NCI-H1930 (cell line): ENCODE measurements at places on chromosomes 6 and 20.

DNA sequence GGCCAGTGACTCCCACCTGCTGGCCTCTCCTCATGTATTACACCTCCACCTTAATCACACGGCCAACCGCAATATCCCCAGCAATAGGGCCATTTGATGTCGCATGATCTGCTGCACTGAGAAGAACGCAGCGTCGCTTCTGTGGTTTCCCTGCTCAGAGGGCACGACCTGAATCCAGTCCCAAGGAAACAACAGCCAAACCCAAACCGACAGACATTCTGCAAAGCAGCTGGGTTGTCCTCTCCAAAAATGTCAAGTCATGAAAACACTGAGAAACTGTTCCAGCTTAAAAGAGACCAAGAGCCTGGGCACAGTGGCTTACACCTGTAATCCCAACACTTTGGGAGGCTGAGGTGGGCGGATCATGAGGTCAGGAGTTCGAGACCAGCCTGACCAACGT lies 7.5 kb upstream of the BPI start:
- DNase-seq = no peak

DNA sequence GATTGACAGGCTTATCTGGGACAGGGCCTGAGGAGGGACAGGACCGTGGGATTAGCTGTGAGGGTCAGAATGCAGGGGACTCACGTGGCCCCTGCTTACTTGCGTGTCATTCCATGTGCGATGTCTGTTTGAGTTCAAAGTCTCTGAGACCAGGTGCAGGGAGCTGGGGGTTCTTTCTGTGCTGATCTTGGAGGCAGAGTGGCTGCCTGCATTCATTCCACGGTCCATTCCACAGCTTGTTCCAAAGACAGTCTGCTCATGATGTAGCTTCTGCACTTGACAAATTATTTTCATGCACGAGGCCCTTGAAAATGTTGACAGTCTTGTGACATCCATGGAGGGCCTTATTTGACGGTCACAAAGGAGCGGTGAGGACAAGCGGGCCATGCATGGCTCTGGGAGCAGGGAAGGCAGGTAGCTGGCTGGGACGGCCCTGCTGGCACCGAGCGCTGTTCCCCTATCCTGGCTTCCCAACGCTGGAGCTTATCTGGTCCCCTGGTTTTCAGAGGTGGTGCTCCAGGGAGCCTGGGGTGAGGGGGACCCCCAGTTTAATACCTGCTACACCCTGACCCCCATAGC lies 156.3 kb upstream of the RNF24 start:
- no peak for DNase-seq

DNA sequence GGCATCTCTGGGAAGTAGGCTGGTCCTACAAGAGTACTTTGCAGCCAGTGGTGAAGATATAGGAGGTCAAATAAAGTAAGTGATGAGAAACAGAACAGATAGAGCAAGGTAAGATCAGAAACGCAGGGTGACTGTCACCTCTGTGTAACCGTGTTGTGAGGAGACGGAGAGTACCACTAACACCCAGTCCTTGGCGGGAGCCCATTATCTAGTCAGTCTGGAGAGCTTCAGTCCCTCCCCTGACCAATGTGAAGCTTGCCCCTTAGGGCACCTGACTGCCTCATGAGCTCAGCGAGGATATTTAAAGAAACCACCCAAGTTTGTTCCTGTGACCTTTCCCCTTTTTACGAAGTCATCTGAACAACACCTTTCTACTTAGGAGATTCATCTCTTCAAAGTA lies 110.0 kb downstream of the SAMD5 start:
- DNase-seq = no peak

- no peak for DNase-seq
Measured at GRCh38 chr20:47950124-47950912, 165.0 kb upstream of the SULF2 start.

DNA sequence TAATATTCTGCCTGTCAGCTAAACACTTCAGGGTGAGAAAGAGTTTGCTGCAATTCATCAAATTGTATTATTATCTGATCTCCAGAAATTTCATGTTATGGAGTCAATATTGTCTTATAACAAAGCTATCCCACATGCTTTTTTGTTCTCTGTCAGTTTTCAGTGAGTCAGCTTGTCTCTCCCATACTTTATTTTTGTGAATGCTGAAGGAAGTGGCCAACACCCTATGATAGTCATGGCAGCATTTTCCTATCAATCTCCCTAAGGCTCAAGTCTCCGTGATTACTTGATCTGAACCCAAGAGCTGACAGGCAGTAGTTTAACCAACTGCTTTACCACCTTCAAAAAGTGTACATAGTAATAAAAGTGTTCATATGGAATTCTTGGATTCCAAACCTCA lies 42.2 kb downstream of the RFPL4B start:
- DNase-seq = no peak

DNA sequence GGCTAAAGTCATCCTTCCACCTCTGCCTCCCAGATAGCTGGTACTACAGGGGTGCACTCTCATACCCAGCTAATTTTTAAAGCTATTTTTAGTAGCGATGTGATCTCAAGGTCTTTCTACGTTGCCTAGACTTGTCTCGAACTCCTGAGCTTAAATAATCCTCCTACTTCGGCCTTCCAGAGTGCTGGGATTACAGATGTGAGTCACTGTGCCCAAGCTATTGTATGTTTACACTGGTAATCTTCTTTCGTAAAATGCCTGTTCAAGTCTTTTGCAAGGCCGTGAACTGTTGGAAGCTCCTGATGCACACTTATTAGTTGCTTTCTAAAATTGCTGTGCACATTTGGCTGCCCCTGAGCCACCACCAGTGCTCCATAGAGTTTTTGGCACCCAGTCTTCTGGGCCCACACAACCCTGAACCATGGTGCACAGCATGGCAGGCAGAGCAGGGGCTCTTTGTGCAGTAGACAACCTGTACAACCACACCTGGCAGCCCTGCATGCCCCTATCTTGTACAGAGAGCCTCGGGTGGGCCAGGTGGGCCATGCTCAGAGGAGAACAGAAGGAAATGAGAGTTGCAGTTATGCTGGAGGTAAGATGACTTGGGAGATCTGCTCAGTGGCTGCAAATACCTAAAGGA lies 33.3 kb downstream of the PDRG1 start:
- DNase-seq = no peak

DNA sequence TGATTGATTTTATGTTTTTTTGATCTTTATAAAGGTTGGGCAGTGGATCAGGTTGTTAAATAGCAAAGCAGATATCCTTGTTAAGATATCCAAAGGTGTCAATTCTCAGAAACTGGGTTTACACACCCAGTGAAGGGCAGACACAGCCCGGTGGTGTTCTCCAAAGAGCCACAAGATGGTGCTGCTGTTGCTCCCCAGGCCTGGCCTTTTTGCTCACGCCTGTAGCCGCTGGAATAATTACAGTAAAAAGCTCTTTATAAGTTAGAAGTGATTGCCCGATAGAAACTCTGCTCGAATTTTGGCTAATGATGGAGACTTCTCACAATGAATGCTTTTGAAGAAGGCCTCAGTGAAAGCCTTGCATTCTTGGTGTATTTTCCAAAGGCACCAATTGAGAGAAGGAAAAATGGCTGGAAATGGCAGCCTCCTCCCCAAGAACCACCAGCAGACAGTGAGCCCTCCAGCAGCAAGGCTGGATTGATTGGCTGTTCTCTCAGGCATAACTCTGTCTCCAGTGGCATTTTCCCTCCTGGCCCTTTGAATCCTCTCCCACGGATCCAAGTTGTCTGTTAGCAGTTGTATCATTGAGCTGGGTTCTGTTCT lies 120.5 kb upstream of the CHD6 start:
- DNase-seq = peak; percentile 55

- DNase-seq = no peak
Measured at GRCh38 chr6:151422981-151423380, 28.9 kb downstream of the RMND1 start.

- no peak for DNase-seq
Measured at GRCh38 chr6:121247386-121247785, 86.9 kb downstream of the TBC1D32 start.

DNA sequence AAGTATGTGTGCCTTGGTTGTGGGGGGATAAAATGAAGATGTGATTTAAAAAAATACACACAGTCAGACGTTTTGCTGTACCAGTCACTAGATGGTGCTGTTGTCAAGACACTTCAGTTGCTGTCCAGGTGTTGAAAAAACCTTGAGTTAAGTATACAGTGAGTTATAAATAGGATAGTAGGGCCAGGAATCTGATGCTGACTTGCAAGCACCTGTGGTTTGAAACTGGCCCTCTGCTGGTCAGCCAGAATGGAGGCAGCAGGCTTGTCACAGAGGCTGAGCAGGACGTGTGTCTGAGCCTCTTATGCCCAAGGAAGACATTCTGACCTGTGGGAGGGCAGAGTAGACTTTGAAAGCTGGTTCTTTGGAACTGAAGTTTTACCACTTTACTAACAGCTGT lies 27.8 kb downstream of the RNF8 start:
- no peak for DNase-seq

DNA sequence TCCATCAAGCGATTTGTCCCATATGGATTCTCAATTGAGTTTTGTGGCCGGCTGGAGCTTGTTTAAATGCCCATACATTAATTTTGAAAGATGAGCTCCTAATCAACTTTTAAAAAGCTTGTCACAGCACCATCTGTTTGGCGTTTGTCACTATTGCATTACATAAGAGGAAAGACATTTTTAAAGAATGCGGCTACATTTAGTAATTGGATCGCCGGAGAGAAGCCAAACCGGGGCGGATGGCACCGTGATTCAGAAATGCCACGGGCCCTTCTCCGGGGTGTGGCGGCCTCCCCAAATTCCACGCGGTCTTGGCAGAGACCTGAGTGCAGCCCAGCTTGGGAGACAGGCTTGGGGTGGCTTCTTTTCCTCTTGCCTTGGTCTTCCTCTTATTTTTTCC lies 67.7 kb upstream of the ZNFX1 start:
- no peak for DNase-seq

- DNase-seq = no peak
Measured at GRCh38 chr6:138909511-138909910, 78.5 kb downstream of the REPS1 start.

DNA sequence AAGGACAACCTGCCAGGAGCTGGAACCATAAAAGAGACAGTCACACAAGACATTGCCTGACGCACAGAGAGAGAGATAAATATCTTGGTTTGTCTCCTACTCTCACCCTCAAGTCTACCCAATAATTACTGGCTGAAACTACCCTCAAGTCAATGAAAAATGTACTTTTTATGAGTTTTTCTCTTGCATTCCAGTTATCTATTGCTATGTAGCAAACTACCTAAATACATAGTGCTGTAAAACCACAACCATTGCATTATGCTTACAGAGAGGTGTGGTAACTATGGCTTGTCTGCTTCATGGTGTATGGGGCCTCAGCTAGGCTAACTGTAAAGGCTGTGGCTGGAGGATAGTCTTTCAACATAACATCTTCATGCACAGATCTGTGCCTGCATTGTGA lies 247.8 kb downstream of the HAO1 start:
- no peak for DNase-seq

DNA sequence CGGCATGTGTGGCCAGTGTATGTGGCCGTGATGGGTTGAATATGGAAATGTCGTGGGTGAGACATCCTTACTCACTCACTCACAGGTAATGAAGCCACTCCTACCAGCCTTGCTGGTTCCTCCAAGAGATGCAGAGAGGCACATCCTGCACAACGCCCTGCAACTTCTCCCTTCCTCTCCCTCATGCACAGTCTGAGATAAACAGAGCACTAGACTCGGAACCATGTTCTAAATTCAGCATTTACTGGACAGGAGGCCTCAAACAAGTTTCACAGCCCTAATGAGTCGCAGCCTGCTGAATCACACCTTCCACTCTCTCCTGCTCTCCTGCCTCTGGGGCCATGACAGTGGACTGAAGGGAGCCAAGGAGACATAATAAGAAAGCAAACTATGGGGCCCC lies 91.2 kb downstream of the ISM1 start:
- no peak for DNase-seq

DNA sequence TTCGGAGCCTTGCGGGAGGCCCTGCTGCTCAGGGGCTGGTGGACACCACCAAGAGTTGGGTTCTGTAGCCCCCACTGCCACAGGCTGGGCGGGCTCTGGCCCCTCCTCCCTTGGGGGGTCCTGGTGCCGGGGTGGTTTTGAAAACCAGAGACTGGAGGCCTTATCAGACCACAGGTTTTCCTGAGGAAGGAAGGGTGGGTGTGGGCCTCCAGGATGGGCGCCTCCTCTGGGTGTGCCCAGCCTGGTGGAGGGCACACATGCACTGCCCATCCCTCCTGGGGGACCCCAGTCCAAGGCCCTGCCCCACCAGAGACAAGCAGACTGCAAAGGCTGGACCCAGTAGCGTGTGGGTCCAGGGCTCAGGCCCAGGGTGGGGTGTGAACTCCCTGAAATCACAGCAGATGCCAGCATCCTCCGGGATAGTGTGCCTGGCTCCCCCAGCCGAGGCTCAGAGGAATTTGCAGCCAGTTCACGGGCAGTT lies 13.5 kb upstream of the ZBTB46 start:
- no peak for DNase-seq

- no peak for DNase-seq
Measured at GRCh38 chr6:147142684-147143245, 61.5 kb upstream of the STXBP5 start.

GRCh38 chr6:121242386-121242785 lies 91.9 kb downstream of the TBC1D32 start:
- DNase-seq = no peak

DNA sequence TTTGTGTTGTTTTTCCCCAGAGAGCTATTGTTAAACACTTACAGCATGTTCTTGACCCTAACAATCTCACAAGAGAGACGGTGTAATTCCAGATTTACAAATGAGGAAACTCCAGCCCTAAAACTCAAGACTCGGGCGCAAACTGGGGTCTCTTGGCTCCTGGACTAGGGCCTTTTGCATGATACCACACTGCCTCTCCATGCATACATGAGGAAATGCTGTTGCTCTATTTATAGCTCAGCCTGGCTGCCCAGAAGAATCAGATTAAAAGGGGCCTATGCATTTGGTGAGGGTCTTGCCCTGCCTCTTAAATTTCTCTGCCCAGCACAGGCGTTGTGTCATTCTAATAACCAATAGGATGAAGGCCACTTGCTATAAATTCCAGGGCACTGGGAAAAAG lies 30.5 kb upstream of the SNRPB2 start:
- DNase-seq = no peak

GRCh38 chr6:52317841-52318581 lies 33.5 kb upstream of the MCM3 start:
- no peak for DNase-seq

- no peak for DNase-seq
Measured at GRCh38 chr6:132712366-132712765, 1.5 kb downstream of the VNN1 start.

- DNase-seq = no peak
Measured at GRCh38 chr6:52546678-52547077, 30.2 kb downstream of the TRAM2 start.

GRCh38 chr6:25103603-25104002 lies 167.8 kb upstream of the RIPOR2 start:
- DNase-seq = no peak

DNA sequence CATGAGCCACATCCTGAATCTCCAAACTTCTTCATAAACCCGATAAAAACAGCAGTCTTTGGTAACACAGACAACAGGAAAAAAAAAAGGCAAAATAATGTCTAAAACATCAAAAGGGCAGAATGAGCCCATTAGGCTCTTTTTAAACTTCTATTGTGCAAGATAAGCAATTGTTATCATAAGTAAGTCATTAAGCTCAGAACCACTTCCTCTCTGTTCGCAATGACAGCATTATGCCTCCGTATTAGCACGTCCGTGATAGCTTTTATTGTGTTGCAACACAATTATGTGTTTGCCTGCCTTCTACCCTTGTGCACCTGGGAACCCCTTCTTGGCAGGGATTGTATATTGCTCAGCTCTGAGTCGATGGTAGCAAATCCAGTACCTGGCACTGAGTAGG lies 147.1 kb downstream of the LRFN2 start:
- no peak for DNase-seq

GRCh38 chr6:89348372-89348771 lies 4.2 kb downstream of the UBE2J1 start:
- no peak for DNase-seq

GRCh38 chr6:140311146-140311545 lies 936.7 kb upstream of the CITED2 start:
- no peak for DNase-seq
